Stimulated activated CD4-positive, alpha-beta T cell treated with anti-CD3 and anti-CD28 coated beads, Interleukin-1b, Interleukin-23, amount 100 ng/mL, for 4 hours (primary cell): ENCODE measurements at places on chromosomes 6 and 20.

DNA sequence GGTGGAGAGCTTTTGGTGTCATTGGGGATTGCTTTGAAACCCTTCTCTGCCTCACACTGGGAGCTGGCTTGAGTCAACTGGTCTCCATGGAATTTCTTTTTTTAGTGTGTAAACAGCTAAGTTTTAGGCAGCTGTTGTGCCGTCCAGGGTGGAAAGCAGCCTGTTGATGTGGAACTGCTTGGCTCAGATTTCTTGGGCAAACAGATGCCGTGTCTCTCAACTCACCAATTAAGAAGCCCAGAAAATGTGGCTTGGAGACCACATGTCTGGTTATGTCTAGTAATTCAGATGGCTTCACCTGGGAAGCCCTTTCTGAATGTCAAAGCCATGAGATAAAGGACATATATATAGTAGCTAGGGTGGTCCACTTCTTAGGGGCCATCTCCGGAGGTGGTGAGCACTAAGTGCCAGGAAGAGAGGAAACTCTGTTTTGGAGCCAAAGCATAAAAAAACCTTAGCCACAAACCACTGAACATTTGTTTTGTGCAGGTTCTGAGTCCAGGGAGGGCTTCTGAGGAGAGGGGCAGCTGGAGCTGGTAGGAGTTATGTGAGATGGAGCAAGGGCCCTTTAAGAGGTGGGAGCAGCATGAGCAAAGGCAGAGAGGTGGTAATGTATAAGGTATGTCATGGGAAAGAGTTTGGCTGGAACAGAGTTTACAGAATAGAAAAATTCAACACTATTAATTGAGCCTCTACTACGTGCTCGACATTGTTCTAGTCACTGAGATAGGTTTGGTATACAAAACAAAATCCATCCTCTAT lies 31.2 kb downstream of the SRSF3 start:
- no peak for DNase-seq

DNA sequence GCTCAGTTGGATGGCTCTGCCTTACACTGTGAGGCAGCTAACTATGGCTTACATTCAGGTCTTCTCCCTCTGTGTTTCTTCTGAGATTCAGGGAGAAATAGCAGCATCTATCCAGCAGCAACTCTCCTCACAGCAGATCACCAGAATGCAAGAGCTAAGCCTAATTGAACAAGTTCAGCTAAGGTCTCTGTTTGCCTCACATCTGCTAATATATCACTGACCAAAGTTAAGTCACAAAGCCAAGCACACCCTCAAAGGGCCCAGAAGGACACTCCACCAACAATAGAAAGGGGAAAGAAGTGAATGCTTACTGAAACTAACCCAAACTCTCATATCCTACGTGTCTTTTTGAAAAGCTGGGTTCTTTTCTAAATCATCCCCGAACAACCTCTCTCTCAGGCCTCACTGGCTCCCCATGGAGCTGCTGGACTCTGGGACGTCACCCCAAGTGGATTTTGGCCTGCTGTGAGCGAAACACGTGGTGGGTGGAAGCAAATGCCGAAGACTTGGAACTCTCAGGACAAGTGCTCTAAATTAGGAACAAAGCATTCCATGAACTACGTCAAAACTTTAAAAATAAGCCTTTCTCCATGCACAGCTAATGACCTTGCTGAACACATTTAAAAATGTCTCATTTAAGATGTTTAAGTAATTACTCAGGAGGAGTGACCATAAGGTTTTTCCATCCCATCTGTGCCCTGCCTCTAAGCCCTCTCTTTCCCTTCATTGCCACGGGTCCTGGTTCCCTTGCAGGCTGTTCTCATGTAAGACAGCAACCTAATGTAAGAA lies 167.5 kb upstream of the PLCB4 start:
- no peak for DNase-seq

GRCh38 chr20:46501961-46502360 lies 11.4 kb downstream of the ZNF334 start:
- no peak for DNase-seq

- no peak for DNase-seq
These were observed 73.8 kb upstream of the SCP2D1 start for GRCh38 chr20:18739751-18740166.
